ENCODE measurements at places on chromosomes 11 and 22. TPM values are rescaled to one million over a fixed set of nuclear protein-coding genes. Genes with fewer than 3 reads are reported as not detected.
A peak's percentile ranks its signal among the peaks of the same experiment; 100 is the strongest.

APBB1 gene
- total RNA-seq = 60.7 TPM

CRYBB1 gene
- total RNA-seq = not detected

MUC2 gene
- total RNA-seq = not detected

OR51B4 gene
- not detected for total RNA-seq

CEP126 gene
- total RNA-seq = 1.8 TPM

CREB3L1 gene
- 21.9 TPM for total RNA-seq

SLC22A12 gene
- total RNA-seq = not detected

FOLR1 gene
- total RNA-seq = 0.59 TPM

SLC7A4 gene
- 0.23 TPM for total RNA-seq

PLA2G3 gene
- not detected for total RNA-seq

GRCh38 chr11:96228910-96229309 lies 114.1 kb downstream of the MAML2 start:
- peak overlapping the region; percentile 17 for H3K27ac ChIP-seq
- peaks cover 15% of the 10 kb centered on the region for H3K4me1 ChIP-seq
- no peak overlapping the region for H3K4me3 ChIP-seq
- no peaks in the 10 kb centered on the region for H3K36me3 ChIP-seq
- no peak for DNase-seq
- H3K27me3 ChIP-seq = no peaks in the 10 kb centered on the region

DNA sequence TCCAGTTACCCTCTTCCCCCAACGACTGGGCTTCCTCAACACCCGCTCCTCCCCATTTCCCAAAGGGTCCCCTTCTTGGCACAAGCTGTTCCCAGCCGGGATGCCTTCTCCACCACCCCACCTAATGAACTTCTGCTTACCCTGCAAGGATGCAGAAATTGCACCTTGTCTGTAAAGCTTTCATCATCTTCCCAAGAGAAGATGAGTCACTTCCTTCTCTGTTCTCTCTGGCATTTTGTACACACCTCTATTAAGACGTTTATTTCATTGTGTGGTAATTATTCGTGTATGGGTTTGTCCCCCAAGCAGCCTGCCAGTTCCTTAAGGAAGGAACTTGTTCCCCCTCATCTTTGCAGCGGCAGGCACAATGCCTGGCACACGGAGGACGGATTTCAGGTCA lies 351.1 kb downstream of the CADM1 start:
- H3K27ac ChIP-seq = no peak overlapping the region
- no peak overlapping the region for H3K4me3 ChIP-seq
- peaks cover 19% of the 10 kb centered on the region for H3K27me3 ChIP-seq
- no peaks in the 10 kb centered on the region for H3K36me3 ChIP-seq
- H3K4me1 ChIP-seq = no peaks in the 10 kb centered on the region

- no peak overlapping the region for H3K27ac ChIP-seq
- no peak overlapping the region for H3K4me3 ChIP-seq
- H3K4me1 ChIP-seq = no peaks in the 10 kb centered on the region
- no peaks in the 10 kb centered on the region for H3K27me3 ChIP-seq
- DNase-seq = no peak
These were observed 28.4 kb downstream of the ARHGAP32 start for GRCh38 chr11:129163714-129164164.

DNA sequence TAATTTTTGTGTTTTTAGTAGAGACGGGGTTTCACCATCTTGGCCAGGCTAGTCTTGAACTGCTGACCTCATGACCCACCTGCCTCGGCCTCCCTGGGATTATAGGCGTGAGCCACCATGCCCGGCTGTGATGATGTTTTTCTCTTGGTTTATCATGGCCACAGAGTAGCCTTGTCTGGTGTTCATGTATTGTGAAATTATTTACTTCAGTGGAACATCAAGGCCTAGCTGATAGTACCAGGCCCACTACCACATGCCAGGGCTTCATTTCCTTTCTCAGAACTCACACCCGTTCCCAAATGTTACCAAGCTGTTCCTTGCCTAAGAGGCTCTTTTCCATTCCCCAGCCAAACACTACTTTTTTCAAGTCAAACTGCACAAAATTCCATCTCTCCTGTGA lies 6.1 kb upstream of the DDB2 start:
- no peak overlapping the region for H3K4me3 ChIP-seq
- no peak for DNase-seq
- no peaks in the 10 kb centered on the region for H3K36me3 ChIP-seq
- H3K4me1 ChIP-seq = no peaks in the 10 kb centered on the region
- no peaks in the 10 kb centered on the region for H3K27me3 ChIP-seq

GRCh38 chr11:114183044-114183511 lies 113.1 kb upstream of the NNMT start:
- H3K27ac ChIP-seq = peak overlapping the region; percentile 76
- H3K36me3 ChIP-seq = peaks cover 8% of the 10 kb centered on the region
- H3K4me1 ChIP-seq = peaks cover 67% of the 10 kb centered on the region
- no peak overlapping the region for H3K4me3 ChIP-seq

- no peak for DNase-seq
- peaks cover 20% of the 10 kb centered on the region for H3K4me1 ChIP-seq
- no peak overlapping the region for H3K4me3 ChIP-seq
- no peaks in the 10 kb centered on the region for H3K27me3 ChIP-seq
These were observed 69.1 kb upstream of the APOA1 start for GRCh38 chr11:116906479-116906878.

GRCh38 chr11:36985562-36985961 lies 387.5 kb upstream of the RAG2 start:
- H3K27ac ChIP-seq = no peak overlapping the region
- no peaks in the 10 kb centered on the region for H3K4me1 ChIP-seq
- H3K4me3 ChIP-seq = no peak overlapping the region
- DNase-seq = no peak
- H3K27me3 ChIP-seq = no peaks in the 10 kb centered on the region

DNA sequence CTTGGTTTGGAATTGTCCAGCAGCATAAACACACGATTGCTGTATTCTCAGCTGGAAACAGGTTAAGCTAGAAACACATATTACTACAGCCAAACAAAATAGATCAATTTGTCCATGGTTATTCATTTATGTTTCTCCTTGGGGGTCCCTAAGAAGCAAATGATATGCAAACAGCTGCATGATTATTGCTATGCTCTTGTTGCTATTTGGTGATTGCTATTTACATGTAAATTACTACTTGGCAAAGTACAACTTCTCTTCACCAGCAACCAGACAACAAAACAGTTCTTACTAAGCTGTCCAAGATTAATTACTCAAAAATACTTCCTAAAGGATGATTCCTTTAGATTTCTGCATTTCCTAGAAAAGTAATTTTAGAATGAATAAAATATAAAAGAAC lies 567.9 kb upstream of the ARHGAP42 start:
- H3K4me3 ChIP-seq = no peak overlapping the region
- no peak for DNase-seq
- no peaks in the 10 kb centered on the region for H3K4me1 ChIP-seq
- no peaks in the 10 kb centered on the region for H3K27me3 ChIP-seq
- no peaks in the 10 kb centered on the region for H3K36me3 ChIP-seq
- H3K27ac ChIP-seq = no peak overlapping the region

DNA sequence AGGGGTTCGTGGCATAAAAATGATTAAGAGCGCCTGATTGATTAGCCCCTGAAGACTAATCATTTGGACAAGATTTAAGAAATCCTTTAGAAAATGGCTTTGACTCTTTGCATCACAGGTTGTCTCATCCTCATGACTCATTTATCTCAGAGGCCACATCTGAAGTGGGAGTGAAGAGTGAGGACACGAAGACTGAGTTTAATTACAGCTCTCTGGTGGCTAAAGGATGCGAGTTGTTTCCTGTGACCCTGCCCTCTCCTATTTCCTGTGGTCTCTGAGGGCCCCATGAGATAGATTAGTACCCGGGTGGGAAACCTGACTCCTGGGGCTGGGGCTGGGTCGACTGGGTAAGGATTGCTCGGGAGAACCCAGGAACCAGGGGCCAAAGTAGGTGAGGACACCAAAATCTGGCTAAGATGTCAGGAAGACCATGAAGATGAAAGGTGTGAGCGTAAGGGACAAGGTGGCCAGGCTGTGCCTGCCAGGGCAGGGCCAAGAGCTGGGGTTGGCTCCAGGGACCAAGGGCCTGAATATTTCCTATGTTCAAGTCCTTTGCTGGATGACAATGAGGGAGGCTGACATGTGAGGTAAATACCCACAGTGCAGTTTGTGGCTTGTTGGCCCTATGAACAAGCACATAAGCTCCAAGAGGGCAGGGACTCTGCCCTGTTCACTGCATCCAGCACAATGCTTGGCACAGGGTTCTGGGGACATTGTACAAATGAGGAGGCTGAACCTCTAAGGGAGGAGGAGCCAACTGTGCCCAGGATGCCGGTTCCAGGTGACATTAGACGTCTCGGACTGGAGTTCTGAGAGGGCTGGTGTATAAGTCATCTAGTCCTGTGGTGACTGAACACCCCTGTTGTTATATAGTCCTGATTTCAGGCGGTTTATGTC lies 3.6 kb downstream of the OTOG start:
- DNase-seq = no peak
- H3K27me3 ChIP-seq = peaks cover 22% of the 10 kb centered on the region
- no peak overlapping the region for H3K27ac ChIP-seq
- H3K4me1 ChIP-seq = no peaks in the 10 kb centered on the region

GRCh38 chr22:32607086-32607485 lies 132.5 kb downstream of the FBXO7 start:
- no peaks in the 10 kb centered on the region for H3K27me3 ChIP-seq
- no peak for DNase-seq
- peaks cover 25% of the 10 kb centered on the region for H3K4me1 ChIP-seq
- no peak overlapping the region for H3K4me3 ChIP-seq
- H3K27ac ChIP-seq = no peak overlapping the region
- H3K36me3 ChIP-seq = no peaks in the 10 kb centered on the region

- no peaks in the 10 kb centered on the region for H3K27me3 ChIP-seq
- peaks cover 6% of the 10 kb centered on the region for H3K4me1 ChIP-seq
- peak overlapping the region; percentile 89 for H3K4me3 ChIP-seq
- H3K36me3 ChIP-seq = peaks cover 22% of the 10 kb centered on the region
These were observed 979 bp downstream of the ZBED5 start for GRCh38 chr11:10856689-10857458.

DNA sequence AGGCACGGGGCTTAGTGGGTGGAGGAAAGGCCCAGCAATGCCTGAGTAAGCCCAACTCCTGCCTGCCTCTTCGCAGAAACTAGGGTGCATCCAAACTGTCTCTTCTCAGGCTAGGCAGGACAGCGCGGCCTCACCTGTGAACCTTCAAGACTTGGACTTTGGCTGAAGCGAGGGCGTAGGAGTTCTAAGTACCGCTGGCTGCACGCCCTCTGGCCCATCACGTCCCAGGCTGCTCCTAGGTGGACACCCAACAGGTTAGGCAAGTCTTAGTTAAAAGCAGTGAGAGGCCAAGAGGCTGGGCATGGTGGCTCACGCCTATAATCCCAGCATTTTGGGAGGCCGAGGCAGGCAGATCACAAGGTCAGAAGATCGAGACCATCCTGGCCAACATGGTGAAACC lies 1.8 kb upstream of the DDB2 start:
- no peak overlapping the region for H3K4me3 ChIP-seq
- no peak overlapping the region for H3K27ac ChIP-seq
- DNase-seq = no peak
- H3K36me3 ChIP-seq = no peaks in the 10 kb centered on the region
- H3K27me3 ChIP-seq = no peaks in the 10 kb centered on the region

DNA sequence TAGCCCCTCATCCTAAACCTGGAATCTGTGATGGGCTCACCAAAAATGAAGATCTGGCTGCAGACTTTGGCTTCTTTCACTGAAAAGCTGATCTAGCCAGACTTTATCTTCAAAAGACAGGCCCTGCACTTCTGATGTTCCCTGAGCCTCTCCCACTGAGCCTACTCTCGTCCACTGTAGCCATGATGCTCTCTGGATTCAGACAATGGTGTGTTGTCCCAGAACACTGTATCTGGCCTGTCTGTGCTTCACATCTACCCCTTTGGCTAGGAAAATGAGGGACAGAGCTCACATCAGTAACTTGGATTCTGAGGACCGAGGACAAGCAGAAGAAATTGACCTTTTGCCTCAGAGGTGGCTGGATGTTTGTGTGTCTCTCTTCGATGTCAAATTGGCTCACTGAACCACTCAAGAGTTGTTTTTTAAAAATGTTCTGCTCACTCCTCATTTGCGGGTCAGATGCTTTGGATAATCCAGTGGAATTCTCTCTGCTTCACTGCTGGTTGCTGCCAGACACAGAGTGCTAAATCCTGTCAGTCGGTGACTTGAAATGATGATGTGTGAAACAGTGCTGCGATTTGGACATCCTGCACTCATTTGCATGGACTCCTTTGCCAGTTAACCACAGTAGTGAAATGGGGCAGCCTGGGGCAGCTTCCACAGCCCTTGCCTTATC lies 67.5 kb downstream of the ARFGAP2 start:
- H3K4me3 ChIP-seq = no peak overlapping the region
- no peak for DNase-seq
- H3K27me3 ChIP-seq = no peaks in the 10 kb centered on the region
- no peaks in the 10 kb centered on the region for H3K4me1 ChIP-seq
- H3K36me3 ChIP-seq = no peaks in the 10 kb centered on the region

- DNase-seq = no peak
- H3K27me3 ChIP-seq = no peaks in the 10 kb centered on the region
- H3K27ac ChIP-seq = no peak overlapping the region
- H3K36me3 ChIP-seq = peaks cover 43% of the 10 kb centered on the region
These were observed 7.6 kb downstream of the SCYL1 start for GRCh38 chr11:65532388-65533064.

- H3K36me3 ChIP-seq = no peaks in the 10 kb centered on the region
- H3K4me1 ChIP-seq = peaks cover 4% of the 10 kb centered on the region
- no peaks in the 10 kb centered on the region for H3K27me3 ChIP-seq
- H3K4me3 ChIP-seq = no peak overlapping the region
These were observed 116.1 kb downstream of the UVRAG start for GRCh38 chr11:75931124-75931523.

GRCh38 chr22:44992166-44992565 lies 17.6 kb downstream of the PHF21B start:
- H3K36me3 ChIP-seq = no peaks in the 10 kb centered on the region
- peaks cover 5% of the 10 kb centered on the region for H3K4me1 ChIP-seq
- no peak overlapping the region for H3K4me3 ChIP-seq
- H3K27ac ChIP-seq = no peak overlapping the region
- peaks cover 23% of the 10 kb centered on the region for H3K27me3 ChIP-seq

DNA sequence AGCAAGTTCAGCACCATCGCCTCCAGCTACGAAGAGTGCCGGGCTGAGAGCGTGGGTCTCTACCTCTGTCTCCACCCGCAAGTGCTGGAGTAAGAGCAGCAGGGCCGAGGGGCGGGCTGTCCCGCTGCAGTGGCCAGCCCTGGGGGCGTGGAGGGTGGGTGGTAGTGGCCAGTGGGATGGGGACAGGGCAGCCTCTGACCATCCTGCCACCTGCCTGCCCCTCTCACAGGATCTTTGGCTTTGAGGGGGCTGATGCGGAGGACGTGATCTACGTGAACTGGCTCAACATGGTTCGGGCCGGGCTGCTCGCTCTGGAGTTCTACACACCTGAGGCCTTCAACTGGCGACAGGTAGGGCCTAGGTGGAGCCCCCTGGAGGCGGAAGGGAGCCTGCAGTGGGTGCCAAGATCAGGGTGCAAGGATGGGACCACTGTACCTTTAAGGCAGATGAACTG lies 15.0 kb upstream of the BBS1 start:
- H3K4me3 ChIP-seq = no peak overlapping the region
- no peaks in the 10 kb centered on the region for H3K36me3 ChIP-seq
- no peaks in the 10 kb centered on the region for H3K4me1 ChIP-seq
- H3K27me3 ChIP-seq = no peaks in the 10 kb centered on the region
- DNase-seq = no peak

- DNase-seq = no peak
- H3K27me3 ChIP-seq = no peaks in the 10 kb centered on the region
These were observed 113.5 kb downstream of the MAML2 start for GRCh38 chr11:96229354-96229977.

GRCh38 chr11:62105667-62106191 lies 18.1 kb upstream of the INCENP start:
- H3K27ac ChIP-seq = peak overlapping the region; percentile 76
- no peaks in the 10 kb centered on the region for H3K36me3 ChIP-seq
- H3K27me3 ChIP-seq = no peaks in the 10 kb centered on the region
- DNase-seq = no peak

- no peaks in the 10 kb centered on the region for H3K27me3 ChIP-seq
- H3K36me3 ChIP-seq = no peaks in the 10 kb centered on the region
These were observed 7.2 kb downstream of the PHOX2A start for GRCh38 chr11:72236774-72237111.

Measured in heart right ventricle (tissue), 16 donors.